ENCODE measurements at places on chromosomes 1 and 21.

DNA sequence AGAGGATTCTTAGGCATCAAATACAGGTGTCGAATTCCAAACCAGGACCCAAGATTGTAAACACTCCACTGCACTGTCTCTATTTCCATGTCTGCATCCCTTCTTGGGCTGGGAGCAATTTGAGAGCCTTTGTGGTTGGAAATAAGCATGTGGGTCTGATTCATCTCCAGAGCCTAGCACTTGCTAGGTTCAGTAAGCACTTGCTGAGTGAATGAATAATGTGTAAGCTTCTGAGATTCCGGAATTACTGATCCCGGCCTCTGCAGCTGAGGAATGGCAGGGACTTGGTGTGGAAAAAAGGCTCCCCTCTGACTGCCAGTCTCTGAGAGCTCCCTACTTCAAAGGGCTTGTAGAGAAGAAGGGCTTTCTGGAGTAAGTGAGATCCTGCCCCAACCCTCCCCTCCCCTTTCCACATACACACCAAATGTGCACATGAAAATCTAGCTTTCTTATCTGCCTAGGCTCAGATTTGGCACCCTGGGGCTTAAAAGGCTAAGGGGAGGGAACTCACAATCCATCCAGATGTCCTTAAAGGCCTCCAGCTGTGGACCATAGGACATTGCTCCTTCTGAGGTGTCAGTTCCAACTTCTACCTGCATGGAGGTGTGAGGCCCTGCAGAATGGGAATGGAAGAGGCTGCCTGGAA is 39.6 kb upstream of the TRABD2B start:
- DNase-seq, result no peak

DNA sequence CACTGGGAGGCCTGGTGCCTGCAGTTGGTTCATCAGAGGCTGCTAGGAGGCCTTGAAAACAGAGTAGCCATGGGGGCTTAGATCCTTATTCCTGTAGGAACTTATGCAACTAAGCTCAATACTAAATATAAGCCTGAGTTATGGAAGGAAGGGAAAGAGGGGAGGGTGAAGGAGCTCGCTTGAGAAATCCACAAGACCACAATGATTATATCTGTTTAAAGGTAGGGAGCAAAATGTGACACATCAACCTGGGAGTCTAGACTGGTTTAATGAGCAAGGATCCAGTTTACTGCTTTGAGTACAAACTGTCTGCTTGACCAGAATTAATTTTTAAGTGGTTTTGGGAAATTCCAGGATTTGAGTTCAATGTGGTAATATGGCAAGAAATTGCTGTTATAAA is 20.4 kb upstream of the ANGPTL7 start:
- DNase-seq, result no peak

DNA sequence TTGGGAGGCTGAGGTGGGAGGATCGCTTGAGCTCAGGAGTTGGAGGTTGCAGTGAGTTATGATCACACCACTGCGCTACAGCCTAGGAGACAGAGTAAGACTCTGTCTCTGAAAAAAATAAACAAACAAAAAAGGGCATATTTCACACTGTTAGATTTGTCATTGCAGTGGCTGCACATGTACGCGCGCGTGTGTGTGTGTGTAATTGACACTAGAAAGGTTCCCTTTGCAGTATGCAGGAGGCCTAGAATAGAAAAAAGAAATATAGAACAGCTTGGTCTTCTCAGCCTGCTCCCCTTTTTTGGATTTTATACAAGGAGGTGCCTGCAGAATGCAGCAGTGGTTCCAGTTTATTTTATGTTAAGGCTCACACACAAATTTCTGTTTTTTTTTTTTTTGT is 8.6 kb downstream of the MACO1 start:
- DNase-seq, result no peak

DNA sequence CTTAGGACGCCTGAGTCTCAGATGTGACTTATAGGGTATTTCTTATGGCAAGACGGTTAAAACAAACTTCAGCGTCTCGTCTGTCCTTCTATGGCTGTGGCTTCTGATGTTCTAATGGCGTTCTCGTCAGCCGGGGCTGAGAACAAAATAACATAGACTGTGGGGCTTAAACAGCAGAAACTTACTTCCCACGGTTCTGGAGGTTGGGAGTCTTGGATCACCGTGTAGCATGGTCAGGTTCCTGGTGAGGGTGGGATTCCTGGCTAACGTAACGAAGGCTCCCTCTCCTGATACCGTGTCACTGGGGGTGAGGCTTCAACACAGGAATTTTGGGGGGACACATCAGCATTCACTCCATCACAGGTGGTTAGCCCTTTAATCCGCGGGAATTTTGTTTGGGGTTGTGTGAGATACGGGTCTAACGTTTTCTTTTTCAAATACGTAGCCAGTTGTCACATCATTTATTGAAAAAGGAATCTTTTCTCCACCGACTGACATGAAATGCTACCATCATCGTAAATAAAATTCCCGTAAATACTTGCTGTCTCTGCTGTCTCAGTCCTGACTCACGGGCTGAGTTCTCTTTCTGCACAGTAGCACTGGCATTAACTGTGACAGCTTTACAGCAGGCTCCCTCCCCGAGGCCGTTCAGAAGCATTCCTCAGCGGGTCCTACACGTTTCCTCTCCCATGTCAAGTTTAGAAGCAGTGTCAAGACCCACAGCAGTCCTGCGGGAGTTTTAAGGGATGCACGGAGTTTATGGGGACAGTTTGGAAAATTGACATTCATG is 8.1 kb upstream of the POFUT2 start:
- DNase-seq, result no peak

GRCh38 chr1:39401106-39401505 is 90.3 kb upstream of the BMP8A start:
- DNase-seq, result no peak

GRCh38 chr1:58784758-58785441 is 1.1 kb upstream of the JUN start:
- DNase-seq, result peak; percentile 94

GRCh38 chr1:192158181-192158580 is at the start of gene RGS18:
RGS18 (plus strand) TSS chr1:192158462; CDS start chr1:192158638, 176 bp downstream.
- no peak for DNase-seq

DNA sequence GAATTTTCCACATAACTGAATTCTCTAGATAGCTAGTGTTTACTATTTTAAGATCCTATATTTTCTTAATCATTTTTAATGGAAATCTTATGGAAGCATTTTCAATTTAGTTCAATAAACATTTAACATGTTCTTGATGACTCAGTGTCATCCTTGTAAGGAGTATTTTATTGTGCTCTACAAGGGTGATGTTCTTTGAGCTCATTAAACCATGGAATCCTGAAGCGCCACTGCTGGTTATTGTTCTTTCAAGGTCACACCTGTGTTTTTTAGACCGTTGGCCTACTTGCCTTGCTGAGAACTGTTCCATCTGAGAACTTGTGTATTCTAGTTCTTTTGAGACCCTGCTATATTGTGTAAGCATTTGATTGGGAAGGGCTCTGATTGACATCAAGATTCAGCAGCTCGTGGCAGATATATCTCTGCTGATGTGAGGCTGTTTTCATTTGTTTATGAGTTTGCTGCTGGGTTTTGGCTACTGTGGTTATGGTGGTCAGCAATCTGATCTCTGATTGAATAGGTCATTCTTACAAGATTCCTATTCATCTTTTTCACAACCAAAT is 132.0 kb downstream of the GIPC2 start:
- DNase-seq, result no peak

DNA sequence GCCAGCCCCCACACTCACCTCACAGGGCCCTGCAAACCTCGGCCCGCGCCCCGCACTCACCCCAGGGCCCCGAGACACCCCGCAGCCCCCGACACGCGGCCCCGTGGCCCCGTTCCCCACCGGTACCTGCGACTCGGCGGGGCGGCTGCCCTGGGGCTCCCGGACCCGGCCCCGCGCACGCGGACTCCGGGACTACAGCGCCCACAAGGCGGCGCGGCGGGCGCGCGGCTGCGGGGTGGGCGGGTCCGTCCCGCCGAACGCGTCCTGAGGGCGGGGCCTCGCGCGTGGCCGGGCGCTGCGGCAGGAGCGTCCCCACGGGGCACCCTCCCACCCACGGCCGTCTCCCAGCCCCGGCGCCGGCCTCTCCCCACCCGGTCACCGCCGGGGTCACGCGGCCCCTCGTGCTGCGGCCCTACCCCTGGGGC is at the start of gene SLC19A1:
Gene SLC19A1 (minus strand): TSS at position 199 of the 425 bp plus-strand sequence. CDS start 4,481 bp downstream, outside the sequence.
- peak; percentile 69 for DNase-seq

- DNase-seq, result no peak
Observed at GRCh38 chr1:195113471-195113870, 1494.8 kb downstream of the KCNT2 start.

- DNase-seq, result no peak
Observed at GRCh38 chr1:182688436-182689205, 4.2 kb upstream of the RGS8 start.

GRCh38 chr21:38228115-38228514 is 28.7 kb upstream of the KCNJ15 start:
- DNase-seq, result no peak

DNA sequence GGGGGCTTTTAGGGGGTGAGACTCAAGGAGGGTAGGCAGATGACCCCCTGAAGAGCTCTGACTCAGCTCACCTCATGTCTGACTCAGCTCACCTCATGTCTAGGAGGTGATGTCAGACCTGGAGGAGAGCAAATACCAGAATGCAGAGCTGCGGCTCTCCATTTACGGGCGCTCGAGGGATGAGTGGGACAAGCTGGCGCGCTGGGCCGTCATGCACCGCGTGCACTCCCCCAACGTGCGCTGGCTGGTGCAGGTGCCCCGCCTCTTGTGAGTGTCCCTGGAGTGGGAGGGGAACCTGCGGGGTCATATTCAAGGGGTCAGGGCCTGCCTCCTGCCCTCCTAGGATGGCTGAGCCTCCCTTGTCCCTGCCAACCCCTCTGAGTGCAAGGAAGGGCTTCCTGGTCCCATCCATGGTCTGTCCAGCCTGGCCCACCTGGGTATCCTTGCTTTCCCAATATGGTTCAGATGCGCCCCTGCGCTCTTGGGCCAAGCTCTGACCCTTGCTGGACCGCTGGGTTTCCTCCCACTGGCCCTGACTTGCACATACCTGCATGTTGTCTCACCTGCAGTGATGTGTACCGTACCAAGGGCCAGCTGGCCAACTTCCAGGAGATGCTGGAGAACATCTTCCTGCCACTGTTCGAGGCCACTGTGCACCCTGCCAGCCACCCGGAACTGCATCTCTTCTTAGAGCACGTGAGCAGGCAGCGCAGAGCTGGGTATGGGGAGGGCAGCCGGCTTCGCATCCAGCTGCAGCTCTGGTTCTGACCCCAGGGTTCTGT is 9.1 kb downstream of the AMPD2 start:
- no peak for DNase-seq

GRCh38 chr21:36699546-36700294 is 805 bp downstream of the SIM2 start:
- no peak for DNase-seq

- no peak for DNase-seq
Observed at GRCh38 chr1:52665006-52665941, 32.3 kb downstream of the SHISAL2A start.

DNA sequence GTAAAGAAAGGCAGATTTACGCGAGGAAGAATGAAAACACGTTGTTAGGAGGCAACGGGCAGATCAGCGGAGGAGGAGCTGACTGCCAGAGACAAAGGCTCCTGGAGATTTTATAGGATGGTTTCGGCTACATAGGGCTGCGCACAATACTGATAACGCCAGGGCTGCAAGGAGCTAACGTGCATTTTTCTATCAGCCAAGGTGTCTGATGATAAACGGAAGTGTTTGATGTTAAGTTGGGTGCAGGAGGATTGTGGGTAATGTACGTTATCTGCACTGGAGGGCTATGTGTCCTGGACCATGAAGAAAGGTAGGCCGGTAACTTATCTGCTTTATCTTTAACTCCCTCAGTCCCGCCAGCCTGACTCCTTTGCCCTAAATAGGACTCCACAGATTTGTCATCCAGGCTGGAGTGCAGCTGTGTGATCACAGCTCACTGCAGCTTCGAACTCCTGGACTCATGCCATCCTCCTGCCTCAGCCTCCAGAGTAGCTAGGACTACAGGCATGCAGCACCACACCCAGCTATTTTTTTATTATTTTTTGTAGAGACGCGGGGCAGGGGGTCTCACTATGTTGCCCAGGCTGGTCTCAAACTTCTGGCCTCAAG is 29.6 kb downstream of the SETD4 start:
- DNase-seq, result no peak

DNA sequence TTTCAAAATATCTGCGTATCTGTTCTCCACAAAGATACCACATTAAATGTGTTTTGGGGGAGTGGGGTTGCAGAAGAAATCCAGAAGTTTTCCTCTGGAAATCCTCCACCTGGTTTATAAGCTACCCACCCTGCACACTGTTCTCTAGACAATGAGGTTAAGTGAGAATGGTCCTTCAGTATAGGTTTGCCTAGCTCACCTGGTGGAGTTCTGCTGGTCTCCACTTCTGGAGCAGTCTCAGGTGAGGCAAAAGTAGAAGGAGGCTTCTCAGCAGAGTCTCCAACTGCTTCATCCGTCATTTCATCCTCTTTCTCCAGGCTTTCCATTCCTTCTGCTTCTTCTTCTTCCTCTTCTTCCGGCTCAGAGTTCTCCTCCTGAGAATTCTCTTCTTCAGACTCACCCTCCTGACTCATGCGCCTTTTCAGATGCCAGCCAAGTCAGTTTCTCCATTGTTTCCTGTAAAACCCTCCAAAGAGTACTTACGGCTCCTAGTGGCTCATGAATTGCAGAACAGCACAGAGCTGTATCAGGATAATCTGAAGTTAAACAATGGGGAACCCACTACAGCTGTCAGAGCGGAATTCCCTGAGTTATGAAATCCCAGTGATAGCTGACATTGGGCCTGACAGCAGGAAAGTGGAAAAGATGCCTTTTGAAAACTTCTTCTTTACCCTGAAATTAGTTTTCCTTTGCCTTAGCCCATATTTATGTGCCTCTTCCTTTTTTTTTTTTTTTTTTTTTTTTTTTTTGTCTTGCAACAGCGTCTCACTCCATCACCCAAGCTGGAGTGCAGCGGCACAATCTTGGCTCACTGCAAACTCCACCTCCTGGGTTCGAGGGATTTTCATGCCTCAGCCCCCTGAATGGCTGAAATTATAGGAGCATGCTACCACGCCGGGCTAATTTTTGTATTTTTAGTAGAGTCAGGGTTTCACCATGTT is 38.5 kb downstream of the MSTO1 start:
- peak; percentile 28 for DNase-seq

DNA sequence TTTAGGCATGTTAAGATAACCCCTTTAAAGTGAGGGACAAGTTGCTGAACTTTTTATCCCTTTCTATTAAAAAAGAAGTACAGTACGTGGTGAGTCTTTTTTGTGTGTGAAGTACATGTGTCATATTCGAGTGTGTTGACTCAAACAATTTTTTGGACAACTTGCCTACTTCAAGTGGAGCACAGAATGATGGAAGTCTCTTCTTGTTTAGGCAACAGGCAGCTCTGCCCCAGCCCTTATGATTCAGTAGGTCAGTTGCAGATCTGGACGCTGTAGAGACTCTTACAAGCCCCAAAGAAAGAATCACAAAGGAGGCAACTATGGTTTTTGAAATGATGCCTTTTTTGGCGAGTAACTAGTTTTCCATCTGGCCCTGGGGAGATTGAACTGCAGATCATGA is 14.4 kb upstream of the ZFP69B start:
- no peak for DNase-seq

DNA sequence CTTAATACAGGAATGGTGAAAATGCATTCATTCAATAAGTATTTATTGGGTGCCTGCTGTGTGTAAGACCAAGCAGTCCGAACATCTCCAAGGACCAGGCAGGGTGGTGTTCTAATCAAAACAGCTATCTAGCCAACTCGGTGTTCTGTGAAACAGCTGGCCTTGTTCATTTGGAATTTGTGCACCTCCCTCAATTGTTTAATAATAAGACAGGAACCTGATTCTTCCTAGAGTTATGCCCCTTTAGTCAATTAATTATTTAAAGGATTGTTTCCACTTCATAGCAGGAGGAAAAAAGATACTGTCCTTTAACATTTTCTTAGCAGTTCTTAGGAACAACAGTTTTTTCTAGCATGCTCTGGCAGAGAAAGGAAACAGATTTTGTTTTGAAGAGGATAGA is 30.4 kb downstream of the S100A10 start:
- no peak for DNase-seq

Data from CD4-positive, alpha-beta T cell treated with Interferon gamma for 1 hour (primary cell).